ENCODE measurements at places on chromosomes 4 and X.

DNA sequence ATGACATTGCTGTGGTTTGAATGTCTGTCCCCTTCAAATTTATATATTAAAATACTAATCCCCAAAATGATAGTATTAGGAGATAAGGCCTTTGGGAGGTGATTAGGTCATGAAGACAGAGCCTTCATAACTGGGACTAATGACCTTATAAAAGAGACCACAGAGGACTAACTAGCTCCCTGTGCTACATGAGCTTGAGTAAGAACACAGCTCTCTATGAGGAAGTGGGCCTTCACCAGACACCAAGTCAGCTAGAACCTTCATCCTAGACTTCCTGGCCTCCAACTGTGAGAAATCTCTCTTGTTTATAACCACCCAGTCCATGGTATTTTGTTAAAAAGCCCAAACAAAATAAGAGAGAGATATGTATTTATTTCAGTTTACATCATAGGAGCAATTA is 242.2 kb upstream of the CTSO start:
- DNase-seq: no peak

- DNase-seq: no peak
Measured at GRCh38 chrX:66038115-66038514, 1.8 kb downstream of the VSIG4 start.

- peak; percentile 36 for DNase-seq
Measured at GRCh38 chr4:7199771-7200441, 7.6 kb downstream of the SORCS2 start.

- DNase-seq: no peak
Measured at GRCh38 chr4:154507156-154507555, 15.6 kb upstream of the DCHS2 start.

GRCh38 chrX:134692990-134693389 is 34.7 kb upstream of the PLAC1 start:
- no peak for DNase-seq

DNA sequence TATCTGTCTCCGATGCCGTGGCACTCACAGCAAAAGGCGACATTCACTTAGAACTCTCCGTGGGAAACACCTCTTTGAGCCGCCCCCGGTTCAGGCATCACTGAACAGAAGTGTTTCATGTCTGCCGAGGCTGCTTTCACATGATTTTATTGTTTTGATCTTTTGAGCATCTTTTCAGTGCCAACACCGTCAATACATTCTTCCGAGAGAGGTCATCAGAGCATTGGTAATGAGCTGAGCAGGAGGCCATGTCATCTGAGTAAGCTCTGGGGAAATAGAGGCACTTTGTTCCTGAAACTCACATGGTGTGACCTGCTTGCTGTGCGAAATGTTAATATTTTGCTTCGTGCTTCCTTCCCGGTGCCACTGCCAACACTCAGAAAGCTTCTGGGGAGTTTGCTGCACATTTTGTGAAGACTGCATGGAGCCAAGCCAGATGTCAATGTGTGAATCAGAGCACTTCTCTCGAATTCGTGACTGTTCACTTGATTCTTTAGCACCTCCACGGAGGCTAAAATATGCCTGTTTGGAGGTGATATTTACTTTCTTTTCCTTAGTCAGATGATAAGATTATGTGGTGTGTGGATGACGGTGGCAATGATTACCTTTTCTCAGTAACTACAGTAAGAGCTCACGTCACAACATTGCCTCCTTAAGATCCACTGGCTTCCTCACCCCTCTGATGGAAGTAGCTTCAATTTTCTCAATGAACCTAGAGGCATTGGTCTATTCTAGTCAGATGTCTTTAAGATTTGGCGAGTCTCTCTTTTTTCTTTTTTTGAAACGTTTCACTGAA is 222.3 kb upstream of the HS3ST1 start:
- DNase-seq: no peak

GRCh38 chr4:41221850-41222645 is 7.7 kb upstream of the APBB2 start:
- no peak for DNase-seq

DNA sequence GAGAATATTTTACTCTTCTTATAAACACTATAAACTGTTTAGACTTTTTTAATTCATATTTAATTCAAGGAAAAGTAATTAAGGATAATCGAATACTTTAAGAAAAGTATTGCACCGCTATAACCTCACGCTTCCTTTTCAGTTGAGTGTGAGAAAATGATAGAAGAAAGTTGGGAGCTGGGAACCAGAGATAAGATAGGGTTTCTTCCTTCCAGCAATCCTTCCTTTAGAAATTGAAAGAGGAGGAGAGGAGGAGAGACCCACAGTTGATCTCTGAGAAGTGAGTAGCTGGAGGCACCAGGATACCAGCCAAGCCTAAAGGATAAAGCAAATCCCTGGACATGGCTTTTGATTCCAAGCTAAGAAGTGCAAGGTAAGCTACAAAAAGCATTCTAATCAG is 242.3 kb upstream of the NOCT start:
- DNase-seq: no peak

GRCh38 chr4:95248720-95249425 is 299.9 kb downstream of the UNC5C start:
- no peak for DNase-seq

DNA sequence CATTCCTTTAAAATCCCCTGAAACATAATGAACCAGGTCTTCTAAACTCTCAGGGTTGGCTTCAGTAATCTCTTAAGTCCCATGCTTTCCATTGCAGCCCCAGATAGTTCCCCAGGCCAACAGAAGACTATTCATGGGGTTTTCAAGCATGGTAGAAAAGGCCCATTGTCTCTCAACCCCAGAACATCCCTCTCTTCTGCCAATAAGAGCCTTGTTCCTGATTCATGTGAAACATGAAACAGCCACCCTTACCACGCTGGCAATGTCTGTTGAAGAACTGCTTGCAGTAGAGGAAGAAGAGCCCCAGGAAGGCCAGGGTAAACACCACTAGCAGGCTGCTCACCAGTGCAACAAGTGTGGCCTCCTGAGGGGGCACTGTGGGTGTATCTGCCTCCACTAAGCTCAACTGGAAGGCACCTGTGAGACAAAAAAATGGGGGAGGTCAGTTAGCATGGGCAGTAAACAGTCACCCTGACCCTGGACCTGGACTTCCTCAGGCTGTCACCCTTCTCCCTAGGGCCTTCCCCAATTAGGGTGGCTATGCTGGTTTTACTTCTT is 36.4 kb downstream of the EDA2R start:
- no peak for DNase-seq

- no peak for DNase-seq
Measured at GRCh38 chr4:102734116-102734515, 26.7 kb downstream of the MANBA start.

GRCh38 chrX:105753411-105753810 is 68.9 kb upstream of the NRK start:
- DNase-seq: no peak

DNA sequence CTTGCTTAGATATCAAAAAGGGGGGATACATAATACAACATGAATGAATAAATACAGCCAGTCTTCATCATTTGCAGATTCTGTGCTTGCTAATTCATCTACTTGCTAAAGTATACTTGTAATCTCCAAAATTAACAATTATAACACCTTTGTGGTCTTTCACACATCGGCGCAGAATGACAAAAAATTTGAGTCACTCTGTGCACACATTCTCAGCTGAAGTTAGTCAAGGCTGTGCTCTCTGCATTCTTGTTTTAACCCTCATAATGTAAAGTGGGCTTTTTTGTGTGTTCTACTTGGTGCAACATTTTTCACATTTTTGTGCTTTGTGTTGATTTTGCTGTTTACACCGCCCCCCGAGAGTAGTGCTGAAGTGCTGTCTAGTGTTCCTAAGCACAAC is 65.8 kb upstream of the GPRIN3 start:
- no peak for DNase-seq

DNA sequence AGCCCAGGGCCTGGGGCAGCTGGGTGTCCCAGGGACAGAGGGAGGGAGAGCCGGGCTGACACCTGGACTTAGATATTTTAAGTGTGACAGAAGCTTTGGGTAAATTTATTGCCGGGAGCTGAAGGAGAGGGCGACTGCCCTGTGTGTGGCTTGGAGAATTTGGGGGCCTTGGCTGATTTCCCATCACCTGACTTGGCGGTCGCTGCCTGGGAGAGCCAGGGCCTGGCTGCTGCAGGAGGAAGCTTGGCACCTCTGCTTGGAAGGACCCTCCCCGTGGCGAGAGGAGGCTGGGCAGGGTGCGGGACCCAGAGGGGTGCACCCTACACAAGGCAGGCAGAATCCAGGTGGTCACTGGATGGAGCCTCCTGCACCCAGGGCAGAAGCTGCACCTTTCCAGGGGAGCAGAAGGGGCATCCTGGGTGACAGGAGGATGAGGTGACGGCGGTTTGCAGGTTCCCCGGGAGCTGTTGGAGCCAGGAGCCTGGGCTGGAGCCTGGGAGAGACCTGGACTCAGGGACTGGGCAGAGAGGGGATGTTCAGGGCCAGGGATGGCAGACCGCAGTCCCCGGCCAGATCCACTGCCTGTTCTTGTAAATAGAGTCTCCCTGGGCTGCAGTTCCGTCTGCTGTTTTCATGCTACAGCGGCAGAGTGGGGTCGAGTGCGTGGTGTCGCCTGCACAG is 72.0 kb downstream of the RGS12 start:
- DNase-seq: no peak

DNA sequence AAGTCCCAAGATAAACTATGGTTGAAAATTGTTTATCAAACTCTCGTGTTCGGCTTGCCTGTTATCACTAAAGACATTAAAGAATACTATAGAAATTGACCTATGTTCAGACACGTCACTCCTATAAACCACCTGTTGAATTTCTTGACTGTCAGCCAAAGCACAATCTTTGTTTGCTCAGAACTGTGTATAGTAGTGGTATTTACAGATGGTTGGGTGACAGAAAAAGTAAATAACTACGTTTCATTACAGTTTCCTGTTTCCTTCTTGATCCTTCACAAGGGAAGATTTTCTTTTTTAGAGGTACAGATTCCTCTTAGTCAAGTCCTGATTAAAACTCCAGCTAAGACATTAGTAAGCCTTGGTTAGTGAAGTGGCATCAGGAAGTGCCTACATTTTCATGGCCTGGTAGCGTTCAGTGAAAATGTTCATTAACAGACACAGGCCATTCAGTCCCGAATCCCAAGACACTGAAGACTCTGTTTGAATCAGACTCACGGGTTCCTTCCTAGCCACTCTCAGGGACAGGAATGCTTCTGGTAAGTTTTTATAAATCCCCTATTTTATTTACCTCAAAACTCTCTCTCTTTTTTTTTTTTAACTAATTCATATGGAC is at the start of gene SMIM31:
TSS of gene SMIM31 (plus strand) at position 259 of the 616 bp plus-strand sequence. CDS start 16,313 bp downstream, outside the sequence.
- no peak for DNase-seq

DNA sequence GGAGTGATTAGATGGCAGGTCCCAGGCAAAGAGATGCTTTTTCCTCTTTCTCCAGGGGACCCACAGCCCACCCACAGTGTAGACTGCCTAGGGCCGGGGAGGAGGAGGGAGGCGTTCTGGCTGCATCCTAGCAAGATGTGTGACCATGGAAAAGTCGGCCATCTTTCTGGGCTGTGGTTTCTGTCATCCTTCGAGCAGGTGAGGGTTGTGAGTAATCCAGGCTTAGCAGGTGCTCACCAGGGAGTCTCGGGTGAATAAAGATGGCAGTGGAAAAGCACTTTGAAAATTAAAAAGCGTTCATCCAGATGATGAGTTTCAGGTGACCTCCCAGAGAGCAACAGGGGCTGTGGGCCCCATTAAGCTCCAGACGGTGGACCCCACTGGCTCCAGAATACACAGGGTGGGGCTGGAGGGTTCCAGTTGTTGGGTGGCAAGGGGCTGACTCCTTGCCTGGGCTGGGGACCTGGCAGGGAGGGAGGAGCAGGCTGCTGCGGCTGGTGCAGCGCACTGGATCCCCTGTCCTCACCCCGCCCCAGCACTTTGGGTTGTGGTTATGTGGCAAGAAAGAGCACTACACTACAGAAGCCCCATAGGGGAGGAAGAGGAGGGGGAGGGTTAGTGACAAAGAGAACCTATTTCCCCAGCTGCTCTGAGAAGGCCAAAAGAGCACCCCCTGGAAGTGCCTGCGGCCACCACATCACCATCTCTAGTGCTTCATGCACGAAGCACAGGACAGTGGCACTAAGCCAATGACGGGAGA is 23.7 kb downstream of the ELF4 start:
- DNase-seq: peak; percentile 84

DNA sequence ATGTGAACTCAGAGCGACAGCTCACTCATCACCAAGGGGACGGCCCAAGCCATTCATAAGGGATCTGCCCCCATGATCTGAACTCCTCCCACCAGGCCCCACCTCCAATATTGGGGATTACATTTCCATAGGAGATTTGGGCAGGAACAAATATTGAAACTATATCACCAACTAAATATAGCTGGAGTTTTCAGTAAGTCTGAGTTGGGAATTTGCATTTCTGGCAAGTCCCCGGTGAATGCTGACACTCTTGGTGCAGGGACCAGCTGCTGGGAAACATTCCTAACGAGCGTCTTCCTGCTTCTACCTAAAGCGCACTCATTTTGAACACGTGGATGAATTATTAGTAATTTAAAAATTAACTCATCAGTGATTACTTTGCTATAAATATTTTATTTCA is 13.2 kb downstream of the CLDN34 start:
- DNase-seq: no peak

GRCh38 chr4:76952071-76952470 is 2.5 kb downstream of the SEPTIN11 start:
- DNase-seq: no peak

DNA sequence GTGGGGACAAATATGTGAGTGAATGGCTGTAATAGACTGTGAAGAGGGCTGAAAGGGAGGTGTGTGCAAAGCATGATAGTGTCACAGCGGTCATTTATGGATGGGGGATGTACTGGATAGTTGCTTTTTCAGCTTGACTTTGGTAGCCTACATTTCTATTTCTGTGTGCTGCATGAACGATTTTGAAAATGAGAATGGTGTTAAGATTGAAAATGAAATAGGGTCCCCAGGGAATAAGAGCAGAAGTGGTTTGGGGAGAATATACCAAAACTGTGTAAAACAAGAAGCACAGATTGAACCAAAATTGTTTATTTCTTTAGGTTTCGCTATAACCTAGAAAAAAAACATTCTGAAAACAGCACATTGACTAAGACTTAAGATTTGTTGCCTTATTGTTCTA is 58.8 kb upstream of the CLNK start:
- DNase-seq: no peak

- no peak for DNase-seq
Measured at GRCh38 chr4:145189981-145190380, 9.6 kb upstream of the OTUD4 start.

- no peak for DNase-seq
Measured at GRCh38 chr4:5638976-5639375, 69.4 kb downstream of the EVC2 start.

DNA sequence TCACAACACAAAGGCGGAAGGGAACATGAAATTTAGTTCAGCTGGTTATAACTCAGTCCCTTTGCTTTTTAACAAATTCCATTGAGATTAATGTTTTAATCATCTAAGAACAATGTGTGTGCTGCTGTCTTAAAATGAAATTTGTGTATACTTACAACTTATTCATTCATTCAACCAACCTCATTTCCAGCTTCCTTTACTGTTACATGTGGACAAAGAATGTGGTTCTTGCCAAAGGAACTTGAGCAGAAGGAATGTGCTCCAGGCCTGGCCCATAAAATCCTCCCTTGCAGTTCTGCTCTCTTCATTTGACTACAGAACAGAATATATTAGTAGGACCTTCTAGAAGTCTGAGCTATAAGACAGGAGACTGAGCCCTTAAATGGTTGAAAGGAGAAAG is 176.8 kb upstream of the GLRA2 start:
- no peak for DNase-seq

Measured in activated effector memory CD4-positive, alpha-beta T cell treated with anti-CD3 and anti-CD28 coated beads, Interleukin-2, amount 50 U/mL, for 16 hours (primary cell).